ENCODE measurements at places on chromosomes 3 and 15.

DNA sequence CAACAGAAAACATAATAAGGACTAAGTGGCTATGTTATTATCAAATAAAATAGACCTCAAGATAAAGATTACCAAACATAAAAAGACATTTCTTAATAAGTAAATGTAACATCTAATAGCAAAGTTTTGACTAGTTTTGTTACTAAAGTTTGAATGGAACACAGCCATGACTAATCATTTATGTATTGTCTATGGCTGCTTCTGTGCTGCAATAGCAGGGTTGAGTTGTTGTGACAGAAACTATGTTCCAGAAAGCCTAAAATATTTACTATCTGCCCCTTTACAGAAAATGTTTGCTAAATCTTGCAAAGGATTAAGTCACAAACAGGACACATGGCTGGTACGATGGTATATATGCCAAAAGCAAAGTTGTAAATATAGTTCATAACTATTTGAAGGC, 37.9 kb upstream of the MYH15 start:
- DNase-seq: no peak

DNA sequence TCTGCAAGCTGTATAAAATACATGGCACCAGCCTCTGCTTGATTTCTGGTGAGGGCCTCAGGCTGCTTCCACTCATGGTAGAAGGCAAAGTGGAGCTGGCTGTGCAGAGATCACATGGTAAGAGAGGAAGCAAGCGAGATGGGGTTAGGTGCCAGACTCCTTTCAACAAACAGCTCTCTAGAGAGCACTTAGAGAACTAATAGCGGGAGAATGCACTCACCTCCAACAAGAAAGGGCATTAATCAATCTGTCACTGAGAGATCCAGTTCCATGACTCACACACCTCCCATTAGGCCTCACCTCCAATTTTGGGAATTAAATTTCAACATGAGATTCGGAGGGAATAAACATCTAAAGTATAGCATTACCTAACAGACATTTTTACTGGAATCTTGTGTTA, 644.1 kb upstream of the ARRDC4 start:
- DNase-seq: no peak

- no peak for DNase-seq
Measured at GRCh38 chr3:40770061-40770460, 245.3 kb downstream of the ZNF621 start.

- DNase-seq: no peak
Measured at GRCh38 chr3:183212565-183212964, 40.5 kb upstream of the B3GNT5 start.

GRCh38 chr3:195163719-195164572, 107.0 kb downstream of the XXYLT1 start:
- no peak for DNase-seq

DNA sequence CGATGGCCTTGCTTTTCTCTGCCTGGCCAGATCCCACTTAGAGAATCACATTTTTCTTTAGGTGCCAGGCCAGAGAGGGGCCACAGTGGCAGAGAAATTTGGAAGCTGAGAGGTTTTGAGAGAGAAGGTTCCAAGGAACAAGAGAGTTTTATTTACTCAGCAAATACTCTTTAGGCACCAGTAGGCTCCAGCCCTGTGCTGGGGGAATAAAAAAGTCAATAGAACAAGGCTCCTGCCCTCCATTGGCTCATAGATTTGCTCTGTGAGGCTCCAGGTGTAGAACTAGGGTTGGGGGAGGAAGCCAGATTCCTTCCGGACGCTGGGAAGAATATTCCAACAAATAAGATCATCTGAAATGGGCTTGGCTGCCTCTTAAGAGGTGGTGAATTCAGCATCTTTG, 59.9 kb downstream of the ST8SIA2 start:
- no peak for DNase-seq

DNA sequence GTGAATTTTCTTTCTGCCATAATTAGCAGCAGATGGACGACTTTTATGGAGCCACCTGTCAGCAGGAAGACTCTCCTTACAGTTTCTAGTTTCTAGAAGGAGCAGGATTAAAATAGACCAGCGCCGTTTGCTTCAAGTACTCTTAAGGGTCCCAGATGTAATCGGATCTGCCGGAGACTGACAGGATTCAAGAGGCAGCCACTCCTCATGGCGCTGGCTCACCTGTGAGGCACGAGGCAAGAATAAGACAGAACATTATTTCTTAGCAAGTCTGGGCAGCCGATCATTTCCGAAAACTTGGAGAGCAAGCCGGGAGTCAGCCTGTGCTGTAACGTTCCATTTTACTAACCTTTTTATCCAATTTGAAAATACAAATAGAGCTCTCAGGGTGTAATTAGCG, 410.4 kb upstream of the RORA start:
- no peak for DNase-seq

DNA sequence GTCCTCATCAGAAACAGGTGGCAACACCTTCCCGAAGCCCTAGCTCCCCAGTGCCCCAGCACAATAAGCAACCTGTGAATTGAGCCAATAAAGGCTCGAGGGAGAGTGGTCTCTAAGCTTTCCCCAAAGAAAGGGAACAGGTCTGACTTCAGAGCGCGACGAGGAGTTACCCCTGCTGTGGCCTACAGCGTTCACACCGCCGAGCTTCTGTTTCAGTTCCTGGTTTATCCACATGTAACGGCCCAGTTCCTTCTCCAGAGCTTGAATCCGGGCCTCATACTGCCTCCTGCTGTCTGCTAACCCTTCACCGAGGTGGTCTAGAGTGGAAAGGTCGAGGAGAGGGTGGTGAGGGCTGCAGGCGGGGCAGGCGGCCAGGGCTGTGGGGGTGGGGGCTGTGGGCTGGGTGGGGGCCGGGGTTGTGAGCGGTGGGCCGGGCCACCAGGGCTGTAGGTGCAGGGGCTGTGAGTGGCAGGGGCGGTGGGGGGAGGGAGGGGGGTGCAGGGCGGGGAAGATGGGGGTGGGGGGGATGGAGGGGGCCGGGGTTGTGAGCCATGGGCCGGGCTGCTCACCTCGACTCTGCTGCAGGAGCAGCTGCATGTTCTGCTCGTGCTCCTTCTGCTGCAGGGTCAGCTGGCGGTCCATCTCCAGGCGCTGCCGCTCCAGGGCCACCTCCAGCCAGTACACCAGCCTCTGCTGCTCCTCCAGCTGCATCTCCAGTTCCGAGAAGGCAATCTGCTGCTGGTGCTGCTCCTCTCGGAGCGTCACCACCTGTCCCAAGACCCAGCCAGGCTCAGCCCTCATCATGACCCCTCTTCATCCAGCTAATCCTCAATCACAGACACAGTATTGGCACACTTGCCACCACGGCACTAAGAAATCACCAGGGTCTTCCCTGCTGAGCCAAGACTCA, 26.2 kb downstream of the KIF7 start:
- DNase-seq: peak; percentile 16

DNA sequence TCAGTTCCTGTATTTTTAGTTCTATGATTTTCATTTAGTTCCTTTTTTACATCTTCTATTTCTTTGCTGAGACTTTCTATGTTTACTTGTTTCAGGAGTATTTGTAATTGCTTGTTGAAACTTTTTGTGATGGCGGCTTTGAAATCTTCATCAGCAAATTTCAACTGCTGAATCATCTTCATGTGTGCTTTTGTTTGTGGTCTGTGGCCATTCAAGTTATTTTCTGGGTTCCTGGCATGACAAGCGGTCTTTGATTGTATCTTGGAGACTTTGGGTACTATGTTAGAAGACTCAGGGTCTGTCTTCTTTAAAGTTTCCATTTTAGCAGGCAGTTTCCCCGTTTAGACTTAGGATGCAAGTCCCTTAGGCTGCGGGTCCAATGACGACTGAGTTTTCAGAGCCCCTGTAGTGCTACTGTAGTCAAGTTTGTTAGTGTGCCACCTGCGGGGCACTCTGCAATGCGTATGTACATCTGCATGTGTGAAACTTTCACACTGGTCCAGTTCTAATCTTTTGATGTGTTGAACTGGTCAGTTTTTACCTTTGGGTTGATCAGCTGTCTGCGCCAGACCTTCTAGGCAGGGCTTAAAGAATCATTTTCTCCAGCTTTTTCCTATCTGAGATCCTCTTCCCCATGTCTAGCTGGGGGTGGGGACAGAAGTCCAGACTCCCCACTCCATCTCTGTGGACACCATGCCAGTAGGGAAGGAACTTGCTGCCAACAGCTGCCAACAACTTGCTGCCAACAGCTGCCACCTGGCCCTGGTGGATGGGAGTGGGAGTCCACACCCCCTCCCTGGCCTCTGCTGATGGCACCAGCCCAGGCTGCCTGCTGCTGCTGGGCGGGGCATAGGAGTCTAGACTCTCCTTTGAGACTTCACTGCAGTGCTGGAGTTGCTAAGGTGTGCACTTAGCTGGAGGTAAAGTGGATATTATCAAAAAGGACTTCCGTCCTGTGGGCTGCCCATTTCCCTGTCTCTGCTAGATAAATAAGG, 190.9 kb downstream of the TJP1 start:
- DNase-seq: no peak

GRCh38 chr3:126212620-126213378, 32.4 kb upstream of the ALDH1L1 start:
- no peak for DNase-seq
